ENCODE measurements at places on chromosomes 4 and X.

DNA sequence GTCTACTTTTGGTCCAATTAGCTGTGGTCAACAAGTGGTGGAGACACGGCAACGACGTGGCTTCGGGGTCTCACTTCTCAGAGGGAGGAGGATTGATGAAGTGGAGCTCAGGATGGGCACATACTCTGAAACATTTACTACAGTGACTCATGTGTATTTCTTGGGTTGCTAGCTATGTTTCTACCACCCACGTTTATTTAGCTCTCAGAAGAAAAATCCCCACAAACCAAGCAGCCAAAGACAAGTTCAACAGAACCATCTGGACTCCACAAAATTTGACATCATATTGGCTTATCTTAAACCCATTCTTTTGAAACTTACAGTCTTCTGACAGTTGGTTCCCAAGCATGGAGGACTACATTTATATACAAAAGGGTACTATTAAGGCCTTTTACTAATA is 158.0 kb downstream of the CBLL2 start:
- no peak for DNase-seq

DNA sequence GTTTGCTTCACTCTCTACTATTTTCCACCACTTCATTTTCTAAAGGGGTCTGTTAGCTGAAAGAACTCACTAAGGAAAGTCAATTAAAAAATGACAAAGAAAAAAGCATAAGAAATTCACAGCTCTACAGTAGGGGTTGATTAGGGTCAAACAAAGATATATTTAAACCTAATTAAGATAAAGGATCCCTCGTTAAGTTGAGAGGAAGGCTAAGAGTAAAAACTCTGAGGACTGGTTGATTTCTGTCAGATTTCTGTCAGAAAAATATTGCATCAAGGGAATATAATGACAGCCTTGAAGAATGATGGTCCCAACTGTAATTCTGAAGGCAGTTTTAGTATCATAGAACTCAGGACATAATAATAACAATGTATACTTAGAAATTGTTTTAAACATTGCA is 218.0 kb downstream of the QDPR start:
- no peak for DNase-seq

DNA sequence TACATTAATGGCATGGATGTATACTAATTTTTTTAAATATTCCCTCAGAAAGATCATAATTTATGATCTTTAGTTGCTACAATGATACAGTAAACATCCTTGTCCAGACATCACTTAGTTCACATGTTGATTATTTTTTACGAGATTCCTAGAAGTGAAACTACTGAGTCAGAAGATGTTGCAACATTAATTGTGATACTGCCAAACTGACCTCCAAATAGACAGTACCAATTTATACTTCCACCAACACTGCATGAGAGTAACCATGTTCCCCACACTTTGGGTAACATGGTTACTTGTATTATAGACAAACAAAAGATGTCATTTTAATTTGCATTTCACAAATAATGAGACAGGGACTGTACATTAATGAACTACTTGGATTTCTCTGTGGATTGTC is 19.6 kb downstream of the RCHY1 start:
- DNase-seq, result no peak

GRCh38 chrX:6041630-6042029 is 187.0 kb downstream of the NLGN4X start:
- DNase-seq, result no peak

DNA sequence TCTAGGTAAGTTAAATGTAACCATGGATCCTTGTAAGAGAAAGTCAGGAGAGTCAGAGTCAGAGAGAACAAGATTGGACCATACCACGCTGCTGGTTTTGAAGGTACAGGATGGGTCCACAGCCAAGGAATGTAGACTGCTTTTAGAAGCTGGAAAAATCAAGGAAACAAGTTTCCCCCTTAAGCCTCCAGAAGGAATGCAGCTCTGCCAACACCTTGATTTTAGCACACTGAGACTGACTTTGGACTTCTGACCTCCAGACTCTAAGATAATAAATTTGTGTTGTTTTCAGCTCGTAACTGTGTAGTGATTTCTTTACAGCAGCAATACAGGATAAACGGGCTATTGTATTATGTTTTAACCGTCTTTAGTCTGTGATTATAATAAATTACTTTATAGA is 108.0 kb upstream of the USP38 start:
- DNase-seq, result no peak

DNA sequence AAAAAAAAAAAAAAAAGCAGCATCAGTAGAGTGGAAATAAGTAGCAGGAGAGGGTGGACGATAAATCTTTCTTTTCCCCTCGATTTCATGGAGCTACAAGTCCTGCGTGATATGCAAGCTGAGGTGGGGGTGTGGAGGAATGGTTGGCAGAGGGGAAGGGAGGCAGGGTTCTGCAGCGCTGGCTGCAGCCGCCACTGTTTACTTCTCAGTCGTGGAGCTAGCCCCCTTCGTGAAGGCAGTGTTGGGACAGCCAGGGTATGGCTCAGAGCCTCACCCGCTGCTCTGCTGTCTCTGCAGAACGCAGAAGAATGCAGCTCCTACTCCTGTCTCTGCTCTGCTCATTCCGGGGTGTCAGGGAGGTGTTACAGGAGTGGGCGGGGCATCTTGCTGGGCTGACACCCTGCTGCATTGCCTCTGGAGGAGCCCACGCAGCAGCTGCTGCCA is 140.6 kb downstream of the GPM6A start:
- no peak for DNase-seq
